T-helper 17 cell (primary cell): ENCODE measurements at places on chromosomes 2 and 18.

DNA sequence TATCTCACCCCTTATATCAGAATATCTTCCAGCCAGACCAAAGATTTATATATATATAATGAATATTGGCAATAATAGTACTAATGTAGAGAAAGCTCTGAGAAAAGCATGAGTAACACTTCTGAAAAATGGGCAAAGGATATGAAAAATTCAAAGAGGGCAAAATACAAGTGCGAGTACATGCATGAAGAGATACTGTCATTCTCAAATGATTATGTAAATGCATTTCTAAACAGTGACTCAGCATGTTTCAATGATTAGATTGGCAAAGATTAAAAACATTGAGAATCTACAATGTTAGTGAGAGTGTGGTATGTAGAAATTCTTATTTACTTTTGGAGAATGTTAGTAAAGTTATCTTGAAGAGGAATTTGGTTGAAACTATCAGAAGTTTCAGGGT, 118.3 kb upstream of the NEDD4L start:
- DNase-seq: no peak

DNA sequence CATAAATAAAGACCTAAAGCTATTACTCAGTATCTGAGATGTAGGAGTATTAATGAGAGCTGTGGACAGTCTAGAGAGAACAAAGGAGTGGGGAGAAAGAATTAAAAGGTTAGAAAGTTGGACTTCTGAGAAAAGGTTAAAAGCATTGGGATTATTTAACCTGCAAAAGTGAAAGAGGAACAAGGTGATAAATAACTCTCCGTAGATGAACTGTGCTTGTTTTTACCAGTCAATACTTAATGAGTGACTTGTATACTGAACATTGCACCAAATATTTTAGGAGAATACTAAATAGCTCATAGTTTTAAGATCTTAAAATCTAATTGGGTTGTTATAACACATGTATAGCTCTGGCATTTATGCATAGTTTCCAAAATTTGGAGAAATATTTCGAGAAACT, 137.5 kb downstream of the GPD2 start:
- no peak for DNase-seq

- no peak for DNase-seq
These were observed 324.0 kb downstream of the GALNT13 start for GRCh38 chr2:154195644-154196195.

GRCh38 chr2:107988108-107988507, 1.8 kb downstream of the SLC5A7 start:
- DNase-seq: no peak

DNA sequence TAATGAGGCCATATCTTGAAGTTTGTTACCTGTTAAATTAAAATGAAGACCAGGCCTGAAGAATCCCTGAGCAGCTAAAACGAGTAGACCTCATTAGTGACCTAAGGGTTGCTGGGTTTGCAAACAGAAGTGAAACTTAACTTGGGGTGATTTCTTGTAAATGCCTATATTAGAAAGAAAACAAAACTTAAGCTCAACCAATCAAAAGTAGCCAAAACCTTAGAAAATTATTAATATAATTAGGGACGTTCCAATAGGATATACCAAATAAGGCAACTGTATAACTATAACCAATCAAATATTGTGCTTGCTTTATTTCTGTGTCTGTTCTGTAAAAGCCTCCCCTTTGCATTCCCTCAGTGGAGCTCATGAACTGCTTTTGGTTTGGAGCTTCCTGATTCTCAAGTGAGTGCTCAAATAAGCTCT, 137.9 kb upstream of the VRK2 start:
- no peak for DNase-seq

- DNase-seq: no peak
These were observed 86.4 kb upstream of the FBXO11 start for GRCh38 chr2:47992671-47993070.

GRCh38 chr2:107529146-107529545, 297.5 kb upstream of the RGPD4 start:
- no peak for DNase-seq

GRCh38 chr18:50654211-50654610, 94.3 kb downstream of the MAPK4 start:
- DNase-seq: no peak

- no peak for DNase-seq
These were observed 31.2 kb upstream of the GPR17 start for GRCh38 chr2:127614731-127615130.

- no peak for DNase-seq
These were observed 114.8 kb downstream of the ZNF516 start for GRCh38 chr18:76380127-76380729.

DNA sequence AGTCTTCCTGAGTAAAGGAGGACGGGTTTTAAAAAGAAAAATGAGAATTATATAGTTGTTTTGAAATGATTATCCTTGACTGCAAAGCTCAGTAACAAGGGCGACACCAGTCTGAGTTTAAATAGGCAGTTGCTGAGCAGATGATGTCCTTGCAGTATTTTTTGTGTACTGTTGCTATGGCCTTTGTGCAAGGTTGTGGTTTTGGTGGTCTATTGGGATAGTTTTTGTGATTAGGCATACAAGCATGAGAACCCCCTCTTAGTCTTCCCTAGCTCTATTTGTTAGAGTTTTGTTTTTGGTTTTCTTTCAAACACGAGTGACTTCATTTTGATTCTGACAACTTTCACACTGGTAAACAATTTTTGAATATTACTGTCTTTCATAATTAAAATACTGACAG, 64.1 kb downstream of the TAF4B start:
- no peak for DNase-seq

GRCh38 chr2:181352158-181352557, 105.0 kb upstream of the ITGA4 start:
- no peak for DNase-seq

GRCh38 chr18:74654638-74655037, 57.0 kb downstream of the ZNF407 start:
- DNase-seq: no peak

- no peak for DNase-seq
These were observed 171.3 kb downstream of the THADA start for GRCh38 chr2:43424262-43425207.

GRCh38 chr2:127733816-127734537, 32.7 kb downstream of the SFT2D3 start:
- DNase-seq: no peak

- DNase-seq: no peak
These were observed 770.0 kb upstream of the ZEB2 start for GRCh38 chr2:145289946-145290345.

DNA sequence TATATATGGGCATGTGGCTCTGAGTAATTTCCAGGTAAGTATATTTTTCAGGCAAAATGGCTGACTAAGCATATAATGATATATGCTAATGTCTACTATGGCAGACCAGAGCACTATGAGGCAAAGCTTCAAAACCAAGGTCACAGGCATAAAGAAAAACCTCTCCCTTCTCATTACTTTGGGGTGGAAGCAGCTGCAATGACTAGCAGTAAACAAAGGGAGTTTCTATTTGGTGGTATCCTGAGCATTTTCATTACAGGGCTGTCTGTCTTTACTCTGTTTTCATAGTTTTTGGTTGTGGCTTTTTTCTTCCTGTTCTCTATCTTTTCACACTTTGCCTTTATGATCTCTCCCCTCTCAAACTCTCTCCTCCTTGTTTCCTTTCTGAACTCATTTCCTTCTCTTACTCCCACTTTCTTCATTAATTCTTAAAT, 15.6 kb downstream of the PDE6D start:
- DNase-seq: no peak

GRCh38 chr18:8952769-8953760, 149.4 kb upstream of the NDUFV2 start:
- no peak for DNase-seq

DNA sequence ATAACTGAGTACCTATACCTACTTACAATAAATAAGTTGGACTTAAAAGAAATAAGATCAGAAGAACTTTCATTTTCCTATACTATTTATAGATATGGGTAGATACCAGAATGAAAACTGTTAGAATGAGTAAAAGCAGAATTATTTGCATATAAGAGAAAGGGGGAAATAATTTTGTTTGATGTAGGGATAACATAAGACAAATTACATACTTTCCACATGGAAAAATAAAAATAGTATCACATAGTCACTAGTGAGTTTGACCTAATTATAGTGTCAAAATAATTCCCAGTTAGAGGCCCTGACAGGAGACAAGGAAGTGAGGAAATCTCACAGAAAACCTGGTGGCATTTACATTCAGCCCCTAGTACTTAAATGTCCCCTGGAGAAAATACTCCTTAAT, 28.6 kb downstream of the KCMF1 start:
- DNase-seq: no peak
